ENCODE measurements at places on chromosomes 3 and 15.

DNA sequence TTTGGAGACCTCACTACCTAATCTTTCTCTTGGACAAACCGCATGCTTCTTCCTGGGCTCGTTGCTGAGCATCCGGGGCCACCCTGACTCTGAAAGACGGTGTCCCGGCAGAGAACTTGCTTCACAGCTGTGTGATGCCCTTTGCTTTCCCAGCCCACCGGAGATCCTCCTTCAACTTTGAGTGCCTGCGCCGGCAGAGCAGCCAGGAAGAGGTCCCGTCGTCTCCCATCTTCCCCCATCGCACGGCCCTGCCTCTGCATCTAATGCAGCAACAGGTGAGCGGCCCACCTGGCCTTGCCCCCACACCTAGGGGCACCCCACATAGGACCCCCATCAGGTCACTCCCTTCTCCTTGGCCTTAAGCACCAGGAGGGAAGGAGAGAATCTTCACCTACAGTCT is 37.7 kb downstream of the CHDH start:
- DNase-seq, result no peak

DNA sequence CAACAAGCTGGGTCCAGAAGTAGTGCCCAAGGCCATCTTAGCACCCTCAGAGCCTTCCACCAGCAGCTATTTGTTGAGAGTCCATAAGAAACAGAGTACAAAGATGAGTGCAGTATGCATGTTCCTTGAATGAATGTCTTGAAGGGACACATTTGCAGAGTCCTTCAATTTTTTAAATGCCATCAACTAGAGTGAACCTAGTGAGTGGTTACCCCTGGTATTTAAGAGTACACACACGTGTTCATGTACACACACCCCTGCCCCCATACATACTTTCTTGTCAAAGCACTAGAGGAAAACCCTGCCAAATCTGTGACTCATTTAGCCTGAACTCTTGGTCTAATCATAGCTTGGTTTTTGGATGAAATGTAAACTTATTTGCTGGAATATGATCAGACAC is 84.5 kb upstream of the GALNT15 start:
- no peak for DNase-seq

- DNase-seq, result no peak
These were observed 193.9 kb upstream of the TPM1 start for GRCh38 chr15:62848632-62849050.

DNA sequence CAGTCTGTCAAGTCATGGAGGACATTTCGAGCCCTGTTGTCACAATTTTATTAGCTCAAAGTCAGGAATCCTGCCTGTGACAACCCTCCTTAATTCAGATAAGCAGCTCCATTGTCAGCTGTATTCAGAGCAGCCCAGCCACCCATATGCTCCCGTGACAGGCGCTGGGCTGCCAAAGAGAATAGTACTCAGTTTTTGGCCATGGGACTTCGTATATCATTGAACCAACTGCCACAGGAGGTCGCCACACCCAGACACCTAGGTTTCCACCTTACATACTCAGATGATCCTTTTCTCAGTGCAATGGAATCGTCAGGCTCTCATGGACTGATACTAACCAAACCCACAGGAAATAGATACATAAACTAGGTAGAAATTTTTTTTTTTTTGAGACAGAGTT is 100.2 kb downstream of the C3orf70 start:
- DNase-seq, result no peak

GRCh38 chr15:81962482-81962881 is 83.3 kb downstream of the MEX3B start:
- no peak for DNase-seq
